ENCODE measurements at places on chromosomes 12 and 14.

DNA sequence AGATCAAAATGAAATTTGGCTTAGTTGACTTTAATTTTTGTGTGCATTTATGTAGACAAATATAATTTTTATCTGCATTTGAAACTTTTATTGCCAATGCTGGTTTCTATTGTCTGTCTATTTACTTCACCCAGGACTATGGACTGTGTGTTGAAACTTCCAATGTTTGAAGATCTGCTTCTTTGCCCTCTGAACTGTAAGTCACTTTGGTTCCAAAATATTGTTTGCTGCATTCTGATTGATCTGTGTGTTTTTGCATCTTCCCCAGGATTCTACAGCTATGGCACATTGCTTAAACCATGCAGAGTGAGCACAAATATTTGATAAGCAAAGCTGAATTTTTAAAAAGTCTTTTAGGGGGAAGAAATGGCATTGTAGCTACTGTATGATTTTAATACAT is 131.0 kb upstream of the SOX5 start:
- no peak for DNase-seq

GRCh38 chr12:70271025-70271424 is 27.8 kb downstream of the CNOT2 start:
- no peak for DNase-seq

GRCh38 chr12:41950455-41950854 is 194.2 kb downstream of the GXYLT1 start:
- DNase-seq = no peak

- no peak for DNase-seq
Observed at GRCh38 chr12:86213012-86213411, 43.2 kb downstream of the MGAT4C start.

GRCh38 chr14:57617510-57617909 is 123.9 kb upstream of the CCDC198 start:
- DNase-seq = no peak

DNA sequence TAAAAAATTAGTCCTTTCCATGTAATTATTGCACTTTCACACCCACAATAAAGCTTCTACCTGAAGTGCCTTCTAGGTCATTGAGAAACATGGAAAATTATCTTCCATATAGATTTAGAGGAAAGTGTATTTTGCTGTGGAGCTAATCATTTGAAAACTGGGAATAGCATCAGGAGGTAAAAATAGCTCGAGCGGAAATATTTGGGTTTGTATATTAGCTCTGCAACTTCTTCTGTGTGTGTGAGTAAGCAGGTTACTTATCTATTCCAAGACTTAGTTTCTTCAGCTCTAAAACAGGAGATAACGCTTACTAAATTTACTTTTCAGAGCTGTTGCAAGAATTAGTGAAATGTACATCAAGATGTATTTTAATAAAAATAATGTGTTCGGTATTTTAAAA is 95.0 kb upstream of the MON2 start:
- no peak for DNase-seq

DNA sequence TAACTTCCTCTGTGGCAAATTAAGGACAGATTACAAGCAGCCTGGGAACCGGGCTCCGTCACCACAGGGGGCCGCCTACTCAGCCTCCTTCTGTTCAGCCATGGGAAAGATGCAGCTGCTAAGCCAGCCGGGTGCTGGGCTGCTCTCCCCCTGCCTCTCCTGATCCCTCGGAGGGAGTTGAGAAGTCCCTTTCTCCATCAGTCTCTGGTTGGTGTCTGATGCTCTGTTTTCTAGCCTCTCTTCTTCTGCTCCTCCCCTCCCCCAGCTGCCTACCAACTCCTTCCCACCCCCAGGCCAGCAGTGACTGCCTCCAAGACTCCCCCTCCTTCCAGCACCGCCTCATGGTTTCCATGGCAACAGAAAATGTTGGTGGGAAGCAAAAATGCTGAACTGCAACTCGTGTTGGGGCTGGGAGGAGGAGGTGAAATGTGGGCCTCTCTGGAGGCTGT is 486.7 kb downstream of the APAF1 start:
- no peak for DNase-seq

DNA sequence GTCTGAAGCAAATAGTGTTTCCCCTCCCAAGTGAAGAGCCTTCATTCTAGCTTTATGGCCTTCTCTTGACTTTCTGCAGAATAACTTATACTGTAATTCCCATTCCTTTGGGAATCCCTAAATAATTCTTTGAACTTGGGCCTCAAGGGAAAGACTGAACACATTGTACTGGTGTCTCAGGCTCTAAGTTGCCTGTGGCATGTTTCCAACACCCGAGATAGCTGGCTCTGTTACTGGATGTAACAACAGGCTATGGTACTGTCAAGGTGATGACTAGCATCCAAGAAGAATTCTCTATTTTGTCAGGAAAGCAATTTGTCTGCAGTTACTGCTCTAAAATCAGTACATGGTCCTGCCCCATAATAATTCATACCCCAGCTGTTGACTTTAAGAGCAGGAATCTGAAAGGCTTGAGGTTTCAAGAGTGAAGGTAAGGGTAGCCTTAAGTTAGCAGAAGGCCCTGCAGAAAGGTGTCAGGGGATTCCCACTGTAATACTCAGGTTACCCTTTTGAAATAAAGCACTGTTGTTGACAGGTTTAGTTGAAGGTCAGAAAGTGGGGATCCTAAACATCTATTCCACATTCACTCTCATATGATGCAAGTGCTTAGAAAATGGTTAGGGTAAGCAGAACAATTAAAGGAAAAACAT is 5.2 kb downstream of the GPX2 start:
- DNase-seq = no peak

GRCh38 chr14:34465069-34465859 is 3.2 kb upstream of the SPTSSA start:
- DNase-seq = no peak

Measured in stimulated activated naive CD8-positive, alpha-beta T cell treated with anti-CD3 and anti-CD28 coated beads, Interleukin-15, Interleukin-2, amounts not matched to agents 100 U/mL and 50 U/mL, for 24 hours (primary cell).